ENCODE measurements at places on chromosomes 13 and 19. TPM values are rescaled to one million over a fixed set of nuclear protein-coding genes. Genes with fewer than 3 reads are reported as not detected.

DNA sequence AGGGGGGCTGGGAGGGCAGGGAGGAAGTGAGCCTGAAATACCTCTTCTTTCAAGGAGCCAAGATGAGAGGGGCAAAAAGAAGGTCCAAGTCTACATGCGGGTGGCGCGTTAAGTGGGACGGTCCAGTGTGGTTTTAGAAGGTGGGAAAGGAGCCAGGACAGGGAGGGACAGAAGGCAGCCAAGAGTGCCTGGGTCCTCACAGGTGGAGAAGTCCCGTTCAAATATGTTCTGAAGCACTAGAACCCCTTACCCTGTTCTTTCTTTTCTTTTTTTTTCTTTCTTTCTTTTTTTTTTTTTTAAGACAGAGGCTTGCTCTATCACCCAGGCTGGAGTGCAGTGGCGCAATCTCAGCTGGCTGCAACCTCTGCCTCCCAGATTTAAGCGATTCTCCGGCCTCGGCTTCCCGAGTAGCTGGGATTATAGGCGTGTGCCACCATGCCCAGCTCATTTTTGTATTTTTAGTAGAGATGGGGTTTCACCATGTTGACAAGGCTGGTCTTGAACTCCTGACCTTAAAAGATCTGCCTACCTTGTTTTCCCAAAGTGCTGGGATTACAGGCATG lies 7.4 kb downstream of the CAMSAP3 start:
- no peak for DNase-seq

The ZSCAN1 gene
- not detected for total RNA-seq

The CXCL17 gene
- total RNA-seq: not detected

The ZNF790 gene
- 3.5 TPM for total RNA-seq

Data from M059J (cell line).